ENCODE measurements at places on chromosomes 1 and 21.

DNA sequence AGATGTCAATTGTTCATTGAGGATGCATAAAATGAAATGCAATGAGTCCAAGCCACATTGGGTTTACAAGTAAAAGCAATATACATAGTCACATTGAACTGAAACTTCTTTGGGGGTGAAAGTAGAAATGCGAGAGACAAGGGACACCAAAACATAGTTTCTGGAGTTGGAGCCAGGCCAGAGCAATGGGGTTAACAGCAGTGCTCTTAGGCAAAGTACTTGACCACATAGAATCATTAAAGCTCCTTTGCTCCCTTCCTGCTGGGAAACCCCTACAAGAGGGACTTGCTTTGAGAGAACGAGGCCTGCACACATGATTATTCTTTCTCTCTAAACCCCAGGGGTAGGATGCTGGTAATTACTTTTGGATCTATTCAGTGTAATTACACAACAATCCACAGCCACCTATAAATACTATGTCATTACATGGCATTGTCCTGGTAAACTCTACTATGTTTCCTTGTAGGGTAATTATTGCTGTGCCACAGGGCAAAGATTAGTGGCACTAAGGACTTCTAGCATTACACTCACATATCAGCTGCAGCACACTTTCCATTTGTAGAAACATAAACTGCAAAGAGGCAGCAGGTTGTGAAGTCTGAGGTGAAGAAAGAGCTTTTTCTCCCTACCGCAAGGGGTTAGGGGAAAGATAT lies 421.6 kb upstream of the PBX1 start:
- DNase-seq = no peak

GRCh38 chr1:16152481-16153087 lies 3.3 kb downstream of the EPHA2 start:
- DNase-seq = no peak

DNA sequence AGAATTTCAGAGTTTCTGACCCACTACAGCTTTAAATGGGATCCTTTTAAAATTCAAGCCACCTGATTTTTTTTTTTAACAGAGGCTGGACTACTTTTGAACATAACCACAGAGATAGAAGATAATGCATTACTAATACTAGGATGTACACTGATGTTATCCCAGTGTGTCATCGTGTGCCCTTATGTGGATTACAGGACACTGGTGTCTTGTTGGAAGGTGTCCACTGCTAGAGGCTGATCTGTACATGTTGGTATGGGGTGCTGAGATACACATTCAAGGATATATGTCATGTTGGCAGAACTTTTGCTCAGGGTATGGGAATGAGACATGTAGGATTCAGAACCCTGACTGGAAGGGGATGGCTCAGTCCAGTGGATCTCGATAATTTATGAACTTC lies 56.3 kb downstream of the INAVA start:
- DNase-seq = no peak

DNA sequence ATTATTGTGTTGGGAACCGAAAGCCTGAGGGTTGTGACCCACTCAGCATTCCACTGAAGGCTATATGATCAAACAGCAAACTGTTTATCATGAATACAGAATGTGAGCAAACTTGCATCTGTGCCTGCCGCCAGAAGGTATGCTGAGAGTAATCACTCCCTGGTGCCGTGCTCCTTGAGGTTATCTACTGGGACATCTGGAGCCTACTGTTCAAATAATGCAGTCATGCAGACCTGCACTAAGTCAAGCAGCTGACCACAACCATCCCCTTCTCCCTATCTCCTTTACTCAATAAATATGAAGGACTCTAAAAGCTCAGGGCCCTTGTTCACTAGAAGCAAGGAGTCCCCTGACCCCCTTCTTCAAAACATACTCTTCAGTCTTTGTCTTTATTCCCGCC lies 13.5 kb downstream of the GSTM5 start:
- no peak for DNase-seq

GRCh38 chr1:202599669-202600431 lies 110.4 kb downstream of the SYT2 start:
- no peak for DNase-seq

- DNase-seq = no peak
Observed at GRCh38 chr1:218171302-218171893, 113.7 kb upstream of the RRP15 start.

DNA sequence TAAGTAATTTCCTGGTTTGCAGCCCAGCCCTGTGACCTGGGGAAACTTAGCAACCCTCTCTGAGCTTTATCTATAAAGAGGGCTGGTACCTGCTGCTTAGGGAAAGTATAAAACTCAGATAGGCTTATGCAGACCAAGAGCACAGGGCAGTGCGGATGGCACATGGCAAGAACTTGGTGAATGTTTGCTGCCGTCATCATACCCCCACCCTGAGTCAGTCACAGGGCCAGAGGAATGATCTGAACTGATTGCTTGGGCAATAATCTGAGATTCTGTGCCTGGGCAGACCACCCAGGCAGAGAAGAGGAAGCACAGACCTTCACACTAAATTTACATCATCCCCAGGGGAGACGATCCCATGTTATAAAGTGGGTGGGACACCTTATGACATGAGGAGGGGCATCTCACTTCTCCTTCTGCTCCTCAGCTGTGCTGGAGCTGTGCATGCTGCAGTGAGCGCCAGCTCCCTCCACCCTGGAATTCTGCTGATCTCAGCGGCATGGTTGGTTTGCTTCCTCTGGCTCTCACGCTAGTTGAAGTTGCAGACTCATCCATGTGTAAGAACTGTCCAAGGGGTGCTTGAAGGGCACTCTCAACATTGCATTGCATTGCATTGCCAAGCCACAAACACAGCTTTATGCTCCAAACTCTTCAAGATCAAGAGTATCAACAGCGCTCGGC lies 197.1 kb downstream of the AJAP1 start:
- no peak for DNase-seq

GRCh38 chr21:43332861-43333297 lies 94.1 kb downstream of the SIK1 start:
- DNase-seq = no peak

GRCh38 chr1:3598051-3598491 lies 13.2 kb downstream of the MEGF6 start:
- no peak for DNase-seq

- DNase-seq = no peak
Observed at GRCh38 chr1:220696863-220697231, 6.7 kb downstream of the C1orf115 start.

GRCh38 chr1:11211925-11212587 lies 22.9 kb downstream of the ANGPTL7 start:
- no peak for DNase-seq

DNA sequence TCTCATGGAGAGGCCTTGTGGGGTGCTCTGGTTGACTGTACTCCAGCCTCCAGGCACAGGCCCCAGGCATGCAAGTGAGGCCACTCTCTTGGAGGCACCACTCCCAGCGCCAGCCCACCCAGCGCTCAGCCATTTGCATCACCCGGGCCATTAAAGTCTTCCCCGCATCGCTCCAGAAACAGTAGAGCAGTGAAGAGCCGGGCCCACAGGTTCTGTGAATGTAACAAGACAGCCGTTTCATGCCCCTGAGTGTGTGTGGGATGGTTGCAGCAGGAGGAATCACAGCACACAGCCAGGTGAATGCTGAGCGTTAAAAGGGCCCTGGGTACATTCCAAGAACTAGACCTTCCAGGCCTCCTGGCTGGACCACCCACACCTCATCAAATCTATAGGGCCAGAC lies 19.0 kb upstream of the CD2 start:
- DNase-seq = no peak

- DNase-seq = no peak
Observed at GRCh38 chr1:115400891-115401290, 62.8 kb upstream of the NGF start.

DNA sequence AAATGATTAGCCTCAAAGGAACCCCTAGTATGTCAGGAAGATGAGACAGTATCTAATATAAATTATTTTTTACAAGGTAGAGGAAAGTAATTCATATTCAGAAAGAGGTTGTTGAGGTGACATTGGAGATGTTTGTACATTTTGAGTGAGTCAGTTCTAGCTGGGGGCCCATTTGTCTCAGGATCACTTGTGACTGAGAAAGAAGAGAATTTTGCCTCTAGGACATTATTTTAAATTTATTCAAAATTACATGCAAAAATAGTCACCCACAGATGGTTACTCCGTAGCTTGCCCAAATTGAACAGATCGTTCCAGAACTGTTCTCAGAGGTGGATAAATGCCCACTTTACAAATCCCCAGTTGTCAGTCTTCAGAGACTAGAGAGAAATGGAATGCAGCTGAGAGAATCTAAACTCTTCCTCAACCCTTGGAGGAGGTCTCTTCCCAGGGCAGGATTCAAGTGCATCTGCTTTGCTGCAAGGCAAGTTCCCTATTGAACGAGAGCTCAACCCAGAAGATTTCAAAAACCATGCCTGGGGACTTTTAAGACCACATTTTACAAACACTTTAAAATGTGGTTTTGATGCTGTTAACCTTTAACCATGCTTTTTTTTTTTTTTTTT lies 987.8 kb upstream of the ADAMTS5 start:
- no peak for DNase-seq

DNA sequence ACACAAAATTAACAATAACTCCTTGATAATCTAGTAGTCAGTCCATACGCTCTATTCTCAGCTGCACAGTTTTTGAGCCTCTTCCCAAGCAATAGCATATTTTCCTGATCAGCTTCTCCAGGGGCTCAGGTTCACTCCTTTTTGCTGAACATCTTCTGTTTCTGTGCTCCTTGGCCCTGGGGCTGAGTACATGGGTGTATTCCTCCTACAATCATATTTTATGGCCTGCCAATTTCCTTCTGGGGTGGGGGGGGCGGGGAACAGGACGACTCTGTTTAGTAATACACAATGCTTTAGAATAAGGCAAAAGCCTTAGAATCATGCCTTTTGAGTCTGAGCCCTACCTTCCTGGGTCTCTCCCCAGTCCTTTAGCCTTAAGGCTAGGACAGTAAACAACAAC lies 8.5 kb downstream of the CLDN19 start:
- no peak for DNase-seq

- DNase-seq = no peak
Observed at GRCh38 chr1:200483491-200484143, 73.8 kb upstream of the ZNF281 start.

GRCh38 chr1:1331068-1331965 lies at the start of gene TAS1R3:
TAS1R3 (plus strand) TSS chr1:1331280; CDS start chr1:1331346, 66 bp downstream.
- DNase-seq = no peak

GRCh38 chr1:178337091-178337706 lies 159.6 kb downstream of the CLEC20A start:
- no peak for DNase-seq

DNA sequence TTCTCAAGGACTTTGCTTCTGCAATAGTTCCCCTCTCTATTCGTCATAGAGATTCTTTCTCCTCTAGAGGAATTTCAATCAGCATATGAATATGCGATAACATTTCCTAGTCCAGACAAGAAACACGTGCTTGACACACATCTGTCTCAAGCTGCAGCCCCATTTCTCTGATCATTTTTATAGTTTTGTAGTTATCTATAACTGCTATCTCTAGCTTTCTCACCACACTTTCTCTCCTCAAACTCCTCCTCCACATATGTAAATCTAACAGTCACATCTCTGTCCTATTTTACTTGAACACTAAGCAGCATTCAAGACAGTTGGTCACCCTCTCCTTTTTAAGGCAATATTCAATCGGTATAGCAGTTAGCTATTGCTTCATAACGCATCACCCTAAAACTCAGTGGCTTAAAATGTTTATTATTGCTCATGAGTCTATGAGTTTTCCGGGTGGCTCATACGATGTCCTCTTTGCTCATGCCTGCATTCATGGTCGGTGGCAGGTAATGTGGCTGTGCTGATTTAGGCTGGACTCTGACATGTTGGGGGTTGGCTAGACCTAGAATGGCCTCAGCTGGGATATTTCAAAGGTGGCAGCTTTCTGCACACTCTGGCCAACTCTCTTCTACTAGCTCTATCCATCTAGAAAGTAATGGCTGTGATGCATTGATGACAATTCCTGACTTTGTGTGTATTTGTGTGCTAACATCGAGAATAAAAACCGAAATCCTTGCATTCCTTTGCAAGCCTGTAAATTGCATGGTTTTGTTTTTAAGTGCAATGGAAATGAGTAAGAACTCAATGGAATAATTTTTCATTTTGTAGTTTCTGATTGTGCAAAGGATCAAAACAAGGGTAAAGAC lies 20.6 kb downstream of the ATP6V1G3 start:
- no peak for DNase-seq

DNA sequence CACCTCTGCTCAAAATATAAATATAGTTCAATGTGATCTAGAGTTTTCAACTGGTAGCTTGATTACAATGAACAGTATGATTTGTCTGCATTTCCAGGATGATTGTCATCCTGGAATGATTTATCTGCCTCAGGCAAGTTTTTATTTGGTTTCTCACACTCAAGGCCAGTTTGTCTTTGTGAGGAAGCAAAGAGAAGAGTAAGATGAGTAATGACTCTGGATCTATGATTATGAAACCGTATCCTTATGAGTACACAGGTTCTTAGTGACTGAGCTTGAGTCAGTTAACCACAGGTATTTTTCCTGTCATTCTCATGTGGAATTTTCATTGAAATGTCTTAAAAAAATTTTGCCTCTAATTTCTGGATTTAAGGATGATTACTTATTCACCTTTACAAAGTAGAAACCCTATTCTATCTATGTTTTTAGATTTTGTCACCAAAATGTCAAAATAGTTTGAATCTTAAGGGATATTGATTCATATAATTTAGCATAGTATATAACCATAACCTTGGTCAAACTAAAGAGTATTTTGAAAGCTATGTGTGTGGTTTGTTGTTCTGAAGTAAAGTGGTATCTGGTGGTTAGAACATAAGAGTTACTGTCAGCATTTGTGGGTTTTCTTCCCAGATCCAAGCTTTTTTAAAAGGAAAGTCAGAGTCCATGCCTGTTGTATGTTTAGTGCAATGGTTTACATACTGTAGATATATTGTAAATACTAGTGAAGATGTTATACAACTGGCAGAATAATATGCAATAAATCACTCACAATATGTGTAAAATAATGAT lies 145.0 kb downstream of the RASAL2 start:
- DNase-seq = no peak

- DNase-seq = no peak
Observed at GRCh38 chr1:184019069-184019468, 18.5 kb downstream of the COLGALT2 start.

- no peak for DNase-seq
Observed at GRCh38 chr1:115458426-115459114, 120.5 kb upstream of the NGF start.

GRCh38 chr1:30658014-30658336 lies 65.4 kb downstream of the MATN1 start:
- no peak for DNase-seq

GRCh38 chr1:241387216-241387615 lies 30.2 kb upstream of the RGS7 start:
- no peak for DNase-seq

GRCh38 chr21:37579356-37579755 lies 212.8 kb downstream of the DYRK1A start:
- DNase-seq = no peak

GRCh38 chr1:211370669-211371068 lies 44.0 kb downstream of the TRAF5 start:
- no peak for DNase-seq

DNA sequence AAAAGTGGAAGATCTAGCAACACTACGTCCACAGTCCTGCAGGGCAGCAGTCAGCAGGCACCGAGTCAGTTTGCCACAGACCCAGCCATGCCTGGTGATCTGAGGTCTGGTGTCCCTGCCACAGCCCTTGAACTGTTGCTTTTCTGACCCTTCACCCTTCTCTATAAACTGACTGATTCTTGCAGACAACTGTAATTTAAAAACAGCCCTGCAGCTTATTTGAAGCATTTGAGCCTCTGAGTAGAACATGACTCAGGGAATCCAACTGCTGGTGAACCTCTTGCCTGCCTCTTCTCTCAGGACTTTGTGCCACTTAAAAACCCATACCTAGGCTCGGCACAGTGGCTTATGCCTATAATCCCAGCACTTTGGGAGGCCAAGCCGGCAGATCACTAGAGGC lies 107.2 kb downstream of the EDEM3 start:
- no peak for DNase-seq

GRCh38 chr1:157399984-157400382 lies 152.3 kb downstream of the FCRL5 start:
- DNase-seq = no peak

All from stimulated activated CD8-positive, alpha-beta memory T cell treated with anti-CD3 and anti-CD28 coated beads, Interleukin-7, amount 100 ng/mL, for 1 hour (primary cell).